ENCODE measurements at places on chromosomes 3 and 15.

DNA sequence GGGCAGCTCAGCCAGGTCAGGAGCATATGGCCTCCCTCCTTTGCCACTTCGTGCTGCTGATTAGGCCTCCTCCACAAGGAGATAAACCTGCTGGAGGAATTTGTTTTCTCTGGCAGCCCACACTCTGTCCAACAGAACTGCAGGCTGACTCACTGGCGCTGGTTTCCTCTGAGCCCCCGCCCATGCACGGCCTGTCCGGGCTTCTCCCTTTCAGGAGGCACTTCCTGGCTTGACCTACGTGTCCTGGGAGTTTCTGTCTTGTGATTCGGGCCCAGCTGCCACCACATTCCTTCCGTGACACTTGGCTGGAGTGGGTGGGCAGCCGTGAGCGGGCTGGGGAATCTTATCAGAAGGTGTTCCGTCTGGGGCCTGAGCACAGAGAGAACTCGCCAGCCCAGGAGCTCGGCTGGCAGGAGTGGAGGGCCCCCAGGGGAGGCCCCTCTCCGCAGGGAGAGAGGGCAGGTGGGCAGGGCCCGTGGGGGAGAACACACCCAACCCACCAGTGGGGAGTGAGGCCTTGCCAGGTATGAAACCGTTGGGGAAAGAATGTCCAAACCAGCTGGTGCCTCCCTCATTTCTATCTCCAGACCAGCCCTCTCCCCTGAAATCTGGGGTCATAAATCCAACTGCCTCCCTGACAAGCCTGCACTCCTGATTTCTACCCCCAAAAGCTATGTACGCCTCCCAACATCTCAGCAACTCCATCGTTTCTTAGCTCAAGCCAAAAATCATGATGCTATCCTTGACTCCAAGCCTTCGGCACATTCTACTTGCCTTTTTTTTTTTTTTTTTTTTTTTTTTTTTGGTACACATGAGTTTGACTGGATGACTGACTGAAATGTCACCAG lies 110.6 kb upstream of the MEF2A start:
- no peak for DNase-seq

GRCh38 chr3:193711166-193711485 lies 118.1 kb downstream of the OPA1 start:
- no peak for DNase-seq

DNA sequence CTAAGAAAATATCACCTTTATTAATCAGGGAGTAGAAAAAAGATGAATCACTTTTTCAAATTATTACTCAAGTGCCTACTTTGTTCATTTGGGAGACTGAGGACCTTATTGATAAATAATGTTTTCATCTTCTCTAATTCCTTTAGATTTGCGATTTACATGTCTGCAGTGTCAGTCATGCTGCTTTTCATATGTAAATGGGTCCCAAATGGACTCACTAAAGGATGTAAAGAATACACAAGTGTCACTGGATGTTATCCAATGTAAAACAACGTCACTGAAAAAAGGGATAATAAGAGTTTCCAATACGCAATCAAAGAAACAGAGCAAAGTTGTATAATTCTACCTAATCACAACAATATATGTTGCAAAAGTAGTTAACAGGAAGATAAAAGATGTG lies 84.9 kb downstream of the TFDP2 start:
- DNase-seq, result no peak

DNA sequence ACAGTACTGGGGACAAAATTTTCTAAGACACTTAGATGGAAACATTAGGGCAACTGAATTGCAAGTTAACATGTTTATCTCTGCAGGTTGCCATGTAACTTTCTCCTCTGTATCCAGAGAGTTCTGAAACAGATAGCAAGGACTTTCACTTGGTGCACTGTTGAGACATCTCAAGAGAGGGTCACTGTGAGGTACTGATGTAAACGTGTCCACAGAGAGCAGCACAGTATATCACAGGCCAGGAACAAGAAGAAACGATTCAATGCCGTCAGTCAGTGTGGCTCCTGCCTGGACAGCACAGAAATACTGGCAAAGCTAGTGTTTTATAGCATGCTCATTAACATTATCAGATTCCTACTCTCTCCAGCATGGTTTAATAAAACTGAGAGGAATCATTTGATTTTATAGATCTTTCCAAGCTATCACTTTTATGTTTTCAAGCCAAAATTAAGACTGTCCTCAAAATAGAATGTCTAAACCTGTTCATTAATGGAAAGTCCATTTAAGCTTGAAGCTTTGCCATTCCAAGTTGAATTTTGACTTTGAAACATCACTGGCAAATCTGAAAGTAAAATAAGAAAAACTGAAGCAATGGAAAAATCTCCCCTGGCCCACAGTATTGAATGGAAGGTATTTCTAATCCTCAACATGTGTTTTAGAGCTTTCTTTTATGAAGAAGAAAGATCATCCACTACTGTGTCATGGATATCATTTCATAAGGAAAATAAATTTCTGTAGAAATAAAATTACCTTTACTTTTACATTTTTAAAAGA lies 102.7 kb downstream of the IMPG2 start:
- no peak for DNase-seq

GRCh38 chr15:99230867-99231266 lies 18.5 kb downstream of the TTC23 start:
- DNase-seq, result no peak

DNA sequence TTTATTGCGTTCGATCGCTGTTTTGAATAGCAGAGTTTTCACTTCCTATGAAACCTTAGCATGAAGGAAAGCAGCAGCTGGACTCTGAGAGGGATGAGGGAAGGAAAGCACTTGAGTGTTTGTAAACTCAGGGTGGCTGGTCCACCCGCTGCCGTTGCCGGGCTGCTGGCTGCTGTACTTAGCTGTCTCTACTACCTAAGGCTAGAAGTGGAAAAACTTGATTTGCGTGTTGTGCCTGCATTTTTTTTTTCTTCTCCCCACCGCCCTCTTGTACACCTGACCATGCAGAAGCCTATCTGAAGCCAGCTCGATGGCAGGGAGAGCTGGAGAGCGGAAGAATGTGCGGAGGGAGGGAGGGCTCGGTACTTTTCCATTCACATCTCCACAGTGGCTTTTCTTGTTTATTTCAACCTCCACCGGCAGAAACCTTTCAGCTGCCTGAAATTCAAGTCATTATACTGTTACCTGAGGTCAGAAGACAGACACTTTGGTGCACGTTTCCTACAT lies 4.8 kb upstream of the BCL6 start:
- DNase-seq, result no peak

GRCh38 chr3:156803952-156804741 lies 22.0 kb upstream of the LEKR1 start:
- no peak for DNase-seq

- DNase-seq, result peak; percentile 44
Observed at GRCh38 chr3:127964053-127964452, 49.0 kb downstream of the KBTBD12 start.

DNA sequence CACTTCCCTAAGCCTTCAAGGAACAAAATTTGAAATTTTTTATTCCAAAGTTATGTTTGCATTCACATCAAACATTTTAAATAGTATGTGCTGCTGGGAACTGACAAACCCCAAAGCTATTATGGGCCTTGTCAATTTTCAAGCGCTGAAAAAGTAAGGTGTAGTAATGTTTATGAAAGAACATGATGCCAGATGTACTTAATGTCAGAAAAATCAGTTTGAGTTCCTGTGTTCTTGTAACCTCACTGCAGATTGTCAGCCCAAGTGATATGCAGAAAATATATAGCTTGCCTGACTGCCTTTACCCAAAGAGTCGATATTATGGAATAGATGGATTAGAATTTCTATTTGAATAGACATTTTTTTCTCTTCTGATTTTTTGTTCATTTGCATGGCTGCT lies 20.8 kb upstream of the DIPK2A start:
- DNase-seq, result no peak

DNA sequence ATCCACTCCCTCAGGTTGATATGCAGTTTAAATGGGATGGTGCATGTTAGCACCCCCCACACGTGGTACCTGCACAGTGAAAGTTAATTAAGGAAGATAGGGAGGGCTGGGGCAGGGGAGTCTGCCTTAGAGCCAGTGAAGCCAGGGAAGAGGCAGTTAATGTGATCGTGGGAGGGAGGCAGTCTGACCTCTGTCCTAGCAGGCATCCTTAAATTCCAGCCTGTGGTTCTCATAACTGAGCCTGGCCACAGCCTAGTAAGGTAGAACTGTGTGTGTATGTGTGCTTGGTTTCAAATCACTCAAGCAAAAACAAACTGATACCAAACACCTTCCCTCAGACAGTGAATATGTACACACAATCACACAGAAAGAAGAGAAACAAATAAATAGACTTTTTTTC lies 319.1 kb upstream of the TLE3 start:
- no peak for DNase-seq

DNA sequence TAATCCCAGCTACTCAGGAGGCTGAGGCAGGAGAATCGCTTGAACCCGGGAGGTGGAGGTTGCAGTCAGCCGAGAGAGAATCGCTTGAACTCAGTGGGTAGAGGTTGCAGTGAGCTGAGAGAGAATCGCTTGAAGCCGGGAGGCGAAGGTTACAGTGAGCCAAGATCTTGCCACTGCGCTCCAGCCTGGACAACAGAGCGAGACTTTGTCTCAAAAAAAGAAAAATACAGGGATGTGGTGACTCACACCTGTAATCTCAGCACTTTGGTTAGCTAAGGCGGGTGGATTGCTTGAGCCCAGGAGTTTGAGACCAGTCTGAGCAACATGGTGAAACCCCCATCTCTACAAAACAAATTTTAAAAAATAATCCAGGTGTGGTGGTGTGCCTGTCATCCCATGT lies 26.8 kb downstream of the UBE2E1 start:
- DNase-seq, result no peak

DNA sequence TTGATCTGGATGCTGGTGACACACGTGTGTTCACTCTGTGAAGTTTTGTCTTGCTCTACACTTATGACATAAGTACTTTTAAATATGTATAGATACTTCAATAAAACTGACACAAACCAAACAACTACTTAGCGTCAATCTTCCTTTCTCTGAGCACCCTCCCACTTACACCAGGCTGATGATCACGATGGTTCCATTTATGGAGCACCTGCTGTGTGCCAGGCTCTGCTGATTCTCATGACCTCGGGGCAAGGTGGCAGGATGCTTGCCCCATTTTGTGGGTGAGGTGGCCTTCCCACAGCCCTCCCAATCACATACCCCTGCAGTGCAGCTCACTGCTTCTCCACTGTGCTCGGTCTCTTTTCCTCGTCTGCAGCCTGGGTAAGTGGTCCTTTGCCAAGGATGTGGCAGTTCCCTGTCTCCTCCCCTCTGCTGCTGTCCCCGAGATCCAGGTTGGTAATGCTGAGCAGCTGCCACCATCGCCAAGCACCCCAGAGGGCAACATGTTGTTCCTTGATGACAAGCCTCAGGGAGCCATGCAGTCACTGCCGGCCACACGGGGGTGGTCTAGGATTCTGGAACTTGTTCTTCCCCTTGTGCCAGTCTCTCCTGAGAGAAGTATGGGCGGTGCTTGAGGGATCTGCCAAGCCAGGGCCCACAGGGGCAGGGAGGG lies 20.6 kb upstream of the ADCY5 start:
- DNase-seq, result no peak

DNA sequence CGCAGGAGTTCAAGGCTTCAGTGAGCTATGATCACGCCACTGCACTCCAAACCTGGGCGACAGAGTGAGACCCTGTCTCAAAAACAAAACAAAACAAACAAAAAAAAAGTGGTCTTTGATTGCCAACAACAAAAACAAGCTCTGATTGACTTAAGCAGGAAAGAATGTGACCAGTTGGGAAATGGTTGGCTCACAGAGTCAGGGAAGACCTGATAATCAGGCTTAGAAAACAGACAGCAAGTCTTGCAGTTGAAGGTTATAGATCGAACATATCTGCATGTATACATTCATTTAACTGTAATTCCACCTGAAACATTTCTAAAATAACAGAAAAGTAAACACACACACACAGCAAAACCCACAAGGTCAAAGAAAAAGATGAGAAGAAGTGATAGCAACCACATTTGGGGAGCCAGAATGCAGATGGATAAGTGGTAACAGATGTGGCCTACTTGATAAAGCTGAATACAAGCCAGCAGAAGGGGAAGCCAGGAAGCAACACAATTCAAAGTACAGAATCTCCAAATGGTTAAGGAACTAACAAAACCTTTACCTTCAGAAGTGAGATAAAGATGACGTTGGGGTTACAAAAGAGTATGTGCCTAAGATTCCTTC lies 699.9 kb upstream of the ZNF385D start:
- DNase-seq, result no peak

DNA sequence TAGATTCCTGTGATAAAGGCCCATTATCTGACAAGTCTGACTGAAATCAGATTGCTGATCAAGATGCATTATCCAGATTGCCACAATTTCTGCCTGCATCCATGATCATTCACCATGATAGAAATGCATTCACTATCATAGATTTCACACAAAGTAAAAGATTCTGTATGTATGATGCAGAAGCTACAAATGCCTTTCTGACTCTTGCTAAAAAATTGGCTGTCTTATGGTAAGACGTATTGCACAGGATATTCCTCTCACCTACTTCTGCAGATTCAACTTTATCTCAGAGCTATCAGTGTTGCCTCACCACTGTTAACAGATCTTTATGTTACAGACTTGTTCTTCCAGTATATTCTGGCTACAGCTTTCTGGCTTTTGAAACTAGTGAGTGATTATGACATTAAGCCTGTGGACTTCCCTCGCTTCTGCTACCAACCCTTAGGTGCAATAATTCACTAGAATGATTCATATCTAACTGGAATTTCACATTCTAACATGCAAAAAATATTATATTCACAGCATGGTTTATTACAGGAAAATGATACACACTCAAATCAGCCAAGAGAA lies 955.3 kb downstream of the EPHA3 start:
- DNase-seq, result no peak

- no peak for DNase-seq
Observed at GRCh38 chr15:66901336-66902100, 163.9 kb upstream of the SMAD3 start.

GRCh38 chr15:91759560-91759959 lies 93.9 kb upstream of the SLCO3A1 start:
- DNase-seq, result no peak

DNA sequence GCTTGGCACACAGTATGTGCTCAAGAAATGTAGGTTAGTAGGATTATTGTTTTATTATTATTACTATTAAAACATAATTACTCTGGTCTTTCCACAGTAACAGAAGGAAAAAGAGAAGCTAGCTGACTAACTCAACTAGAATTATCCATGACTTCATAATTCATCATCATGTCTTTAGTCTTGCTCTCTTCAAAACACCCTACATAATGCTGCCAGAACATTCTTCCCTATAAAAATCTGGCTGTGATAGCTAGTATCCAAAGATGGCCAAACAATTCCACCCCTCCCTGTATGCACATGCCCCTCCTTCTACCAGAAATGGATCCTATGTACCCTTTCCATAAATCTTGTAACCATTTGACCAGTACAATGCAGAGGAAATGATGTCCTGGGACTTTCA lies 48.8 kb upstream of the SRGAP3 start:
- DNase-seq, result no peak

DNA sequence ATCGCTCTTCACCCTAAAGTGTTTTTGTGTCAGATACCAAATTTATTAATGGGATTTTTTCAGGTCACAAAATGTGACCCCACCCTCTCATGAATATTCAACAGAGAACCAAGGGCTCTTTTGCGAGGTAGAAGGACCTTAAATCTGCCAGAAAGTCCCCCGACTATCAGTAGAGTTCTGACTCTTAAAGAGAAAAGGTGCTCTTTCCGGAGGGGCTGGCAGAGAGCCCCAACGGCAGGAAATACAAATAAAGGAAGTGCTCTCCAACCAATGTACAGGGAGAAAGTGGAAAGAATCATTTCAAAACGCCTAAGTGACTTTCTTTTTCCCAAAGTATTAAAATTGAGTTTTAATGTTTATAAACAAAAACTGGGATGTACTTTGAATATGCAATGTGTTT lies 517.2 kb downstream of the FOXP1 start:
- DNase-seq, result no peak

All from BE2C (cell line).